ENCODE measurements at places on chromosomes 6 and 20. TPM values are rescaled to one million over a fixed set of nuclear protein-coding genes. Genes with fewer than 3 reads are reported as not detected.
A peak's percentile ranks its signal among the peaks of the same experiment; 100 is the strongest.

The C4B gene
- total RNA-seq, result 0.78 TPM

The TULP4 gene
- 68.5 TPM for total RNA-seq

The BEND6 gene
- total RNA-seq, result 6.4 TPM

The GLP1R gene
- not detected for total RNA-seq

The SYNDIG1 gene
- not detected for total RNA-seq

- no peak for DNase-seq
These were observed 102.2 kb downstream of the RTN4IP1 start for GRCh38 chr6:106527117-106527516.

DNA sequence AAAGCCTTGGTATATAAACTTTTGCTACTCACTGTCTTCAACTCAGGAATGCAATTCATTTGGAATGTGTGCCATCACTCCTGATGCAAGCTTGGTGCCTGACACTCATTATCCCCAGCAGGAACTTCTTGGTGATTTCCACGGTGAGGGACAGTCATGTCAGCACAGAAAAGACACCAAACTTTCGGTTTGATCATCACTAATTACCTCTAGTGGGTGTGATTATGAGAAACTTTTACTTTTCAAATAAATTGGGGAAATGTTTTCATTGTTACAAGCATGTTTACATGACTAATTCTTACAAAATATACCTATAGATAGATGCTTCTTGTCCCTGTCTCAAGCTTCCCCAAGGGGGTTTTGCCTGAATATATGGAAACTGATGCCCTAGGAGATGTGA lies 40.9 kb downstream of the RPP40 start:
- no peak for DNase-seq

GRCh38 chr6:40328386-40328985 lies 258.7 kb downstream of the LRFN2 start:
- peak; percentile 78 for DNase-seq

- DNase-seq, result no peak
These were observed 10.9 kb downstream of the JAG1 start for GRCh38 chr20:10662661-10663458.

DNA sequence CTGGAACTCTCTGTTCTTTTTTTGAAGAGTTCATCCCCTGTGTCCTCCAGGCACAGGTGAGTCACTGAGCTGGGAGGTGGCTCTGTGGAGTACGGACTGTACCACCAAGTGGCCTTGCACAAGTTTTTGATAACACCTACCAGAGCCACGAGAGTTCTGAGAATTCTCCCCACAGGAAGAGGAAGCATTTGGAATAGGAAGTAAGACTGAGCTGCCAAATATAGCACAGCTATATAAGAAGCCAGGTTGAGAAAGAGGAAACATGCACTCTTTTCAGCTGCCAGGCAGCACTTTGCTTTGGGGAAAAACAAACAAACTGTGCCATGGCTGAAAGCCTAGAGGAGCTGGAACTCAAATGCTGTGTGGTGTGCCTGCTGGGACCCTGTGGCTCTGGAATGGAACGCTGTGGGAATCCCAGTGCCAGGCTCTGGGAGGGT lies 70.8 kb upstream of the RIPOR2 start:
- DNase-seq, result no peak

GRCh38 chr6:35388030-35388429 lies 45.7 kb downstream of the PPARD start:
- no peak for DNase-seq

DNA sequence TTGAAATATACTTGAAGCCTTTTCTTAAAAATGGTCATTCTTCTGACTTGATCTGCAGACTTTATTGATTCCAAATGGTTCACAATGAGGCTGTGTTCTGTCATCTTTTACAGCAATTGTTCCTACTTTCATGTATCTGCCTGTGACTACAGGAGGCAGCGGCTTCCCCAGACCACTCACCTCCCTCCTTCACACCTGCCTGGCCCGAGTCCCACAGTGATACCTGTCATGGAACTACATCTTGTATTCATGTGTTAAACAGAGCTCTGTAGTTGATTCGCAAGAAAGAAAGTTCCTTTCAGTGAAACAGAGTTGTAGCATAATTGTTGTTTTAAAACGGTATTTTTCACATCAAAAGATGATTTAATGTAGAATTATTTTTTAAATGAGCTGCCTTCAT lies 673.5 kb upstream of the AGPAT4 start:
- no peak for DNase-seq

- DNase-seq, result no peak
These were observed 75.8 kb downstream of the SNAP91 start for GRCh38 chr6:83633149-83633548.

DNA sequence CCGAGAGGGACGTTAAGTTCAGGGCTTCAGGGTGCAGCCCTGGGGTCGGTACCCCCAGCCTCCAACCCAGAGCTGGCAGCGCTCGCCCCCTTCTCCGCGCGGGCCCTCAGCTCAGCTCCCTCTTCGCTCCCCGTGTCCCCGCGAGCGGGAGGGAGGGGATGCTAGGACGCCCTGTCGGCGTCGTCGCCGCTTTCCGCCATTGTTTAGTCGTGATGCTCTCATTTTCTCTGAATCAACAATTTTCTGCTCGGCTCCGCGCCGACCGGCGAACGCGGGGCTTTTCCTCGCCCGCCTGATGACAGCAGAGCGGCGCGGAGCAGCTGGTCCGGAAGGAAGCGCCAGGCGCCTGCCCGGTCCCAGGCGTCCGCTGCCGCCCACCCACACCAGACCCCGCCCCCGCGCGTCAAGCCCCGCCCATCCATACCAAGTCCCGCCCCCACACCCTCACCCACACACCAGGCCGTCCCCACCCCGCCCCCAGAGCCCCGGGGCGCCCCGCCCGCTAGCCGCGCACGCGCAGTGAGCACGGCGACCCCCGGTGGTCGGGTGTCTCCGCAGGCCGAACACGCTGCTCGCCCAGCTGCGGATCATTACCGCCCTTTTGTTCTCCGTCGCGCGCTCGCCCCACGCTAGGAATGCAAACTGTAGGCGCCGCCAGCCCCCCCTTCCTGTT lies 50.1 kb upstream of the SLC32A1 start:
- peak; percentile 62 for DNase-seq

DNA sequence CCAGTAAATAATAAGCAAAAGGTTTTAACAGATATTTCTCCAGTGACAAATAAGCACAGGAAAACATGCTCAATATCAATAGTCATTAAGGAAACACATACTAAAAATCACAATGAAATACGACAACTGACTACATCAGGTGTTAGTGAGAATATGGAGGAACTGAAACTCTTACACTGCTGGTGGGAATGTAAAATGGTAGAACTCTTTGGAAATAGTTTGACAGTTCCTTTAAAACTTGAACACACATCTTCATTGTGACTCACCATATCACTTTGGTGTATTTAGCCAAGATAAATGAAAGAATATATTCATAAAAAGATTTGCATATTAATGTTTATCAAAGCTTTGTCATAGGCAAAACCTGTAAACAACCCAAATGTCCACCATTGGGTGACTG lies 11.3 kb upstream of the MAP3K5 start:
- no peak for DNase-seq

GRCh38 chr6:158353883-158354877 lies 41.9 kb downstream of the TULP4 start:
- DNase-seq, result peak; percentile 37

DNA sequence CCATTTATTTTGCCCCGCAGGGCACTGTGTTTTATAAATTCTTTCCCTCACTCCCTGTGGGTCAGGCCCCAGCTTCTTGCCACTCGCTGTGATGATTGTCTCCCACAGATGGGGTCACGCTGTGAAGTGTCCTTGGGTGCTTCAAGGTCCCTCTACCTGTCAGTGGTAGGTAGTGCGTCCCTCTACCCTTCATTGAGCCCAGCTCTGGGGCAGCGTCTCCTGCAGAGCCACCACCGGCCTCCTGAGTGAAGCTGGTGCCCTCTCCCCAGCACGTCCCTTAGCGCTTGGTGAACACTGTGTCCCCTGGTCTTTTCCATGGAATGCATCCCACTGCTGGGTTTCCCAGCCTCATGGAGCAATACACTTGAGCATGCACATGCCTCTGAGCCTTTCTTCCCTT lies 108.2 kb downstream of the NRN1 start:
- DNase-seq, result no peak

DNA sequence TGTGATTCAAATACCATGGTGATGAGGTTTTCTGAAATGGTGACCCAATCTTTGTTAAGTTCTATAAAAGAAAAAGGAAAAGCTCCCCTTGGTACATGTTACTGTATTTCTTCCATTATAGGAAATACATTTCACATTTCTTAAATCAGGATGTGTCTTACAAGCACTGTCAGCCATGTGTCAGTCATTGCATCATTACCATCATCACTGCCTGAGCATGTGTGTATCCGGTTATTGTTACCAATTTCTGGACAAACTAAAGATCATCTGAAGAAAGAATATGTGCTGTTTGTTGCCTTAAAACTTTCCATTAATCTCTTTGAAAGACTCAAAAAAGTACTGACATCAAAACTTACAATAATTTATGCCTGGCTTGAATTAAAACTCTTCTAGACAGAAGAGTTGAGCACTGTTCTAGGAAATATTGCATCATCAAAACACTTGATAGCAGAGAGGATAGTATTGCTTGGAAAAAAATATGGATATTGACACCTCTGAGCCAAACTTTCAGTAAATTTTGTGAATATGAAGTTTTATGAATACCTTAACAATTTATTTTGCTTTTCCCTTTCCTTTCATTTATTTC lies 7.1 kb upstream of the TSPYL1 start:
- DNase-seq, result no peak

- no peak for DNase-seq
These were observed 2.6 kb downstream of the CTSZ start for GRCh38 chr20:59004493-59004762.

All from G401 (cell line).